ENCODE measurements at places on chromosomes 16 and 17.

DNA sequence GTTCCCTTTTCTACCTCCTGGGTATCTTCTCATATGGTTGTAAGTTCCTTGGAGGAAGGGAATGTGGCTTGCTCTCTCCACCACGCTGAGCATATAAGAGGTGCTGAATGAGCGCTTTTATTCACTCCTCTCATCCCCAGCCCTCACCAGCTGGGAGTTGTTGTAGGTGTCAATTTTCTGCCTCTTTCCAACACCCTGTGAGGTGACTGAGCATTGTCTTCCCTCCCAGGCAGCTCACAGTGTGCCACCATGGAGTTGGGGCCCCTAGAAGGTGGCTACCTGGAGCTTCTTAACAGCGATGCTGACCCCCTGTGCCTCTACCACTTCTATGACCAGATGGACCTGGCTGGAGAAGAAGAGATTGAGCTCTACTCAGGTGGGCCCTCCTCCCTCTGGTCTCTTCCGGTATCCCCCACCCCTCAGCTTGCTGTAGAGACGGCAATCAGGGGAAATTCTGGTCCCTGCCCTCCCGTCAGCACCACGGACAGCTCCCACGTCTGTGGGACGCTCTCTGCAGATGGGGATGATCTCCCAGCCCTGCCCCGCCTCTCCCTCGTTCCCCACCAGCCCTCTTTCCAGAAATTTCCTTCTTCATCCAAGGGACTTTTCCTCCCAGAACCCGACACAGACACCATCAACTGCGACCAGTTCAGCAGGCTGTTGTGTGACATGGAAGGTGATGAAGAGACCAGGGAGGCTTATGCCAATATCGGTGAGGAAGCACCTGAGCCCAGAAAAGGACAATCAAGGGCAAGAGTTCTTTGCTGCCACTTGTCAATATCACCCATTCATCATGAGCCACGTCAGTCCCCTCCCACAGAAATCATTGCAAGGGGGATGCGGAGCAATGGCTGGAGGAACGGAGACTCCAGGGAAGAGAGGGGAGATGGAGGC lies 18.3 kb downstream of the CIITA start:
- peak; percentile 62 for DNase-seq

DNA sequence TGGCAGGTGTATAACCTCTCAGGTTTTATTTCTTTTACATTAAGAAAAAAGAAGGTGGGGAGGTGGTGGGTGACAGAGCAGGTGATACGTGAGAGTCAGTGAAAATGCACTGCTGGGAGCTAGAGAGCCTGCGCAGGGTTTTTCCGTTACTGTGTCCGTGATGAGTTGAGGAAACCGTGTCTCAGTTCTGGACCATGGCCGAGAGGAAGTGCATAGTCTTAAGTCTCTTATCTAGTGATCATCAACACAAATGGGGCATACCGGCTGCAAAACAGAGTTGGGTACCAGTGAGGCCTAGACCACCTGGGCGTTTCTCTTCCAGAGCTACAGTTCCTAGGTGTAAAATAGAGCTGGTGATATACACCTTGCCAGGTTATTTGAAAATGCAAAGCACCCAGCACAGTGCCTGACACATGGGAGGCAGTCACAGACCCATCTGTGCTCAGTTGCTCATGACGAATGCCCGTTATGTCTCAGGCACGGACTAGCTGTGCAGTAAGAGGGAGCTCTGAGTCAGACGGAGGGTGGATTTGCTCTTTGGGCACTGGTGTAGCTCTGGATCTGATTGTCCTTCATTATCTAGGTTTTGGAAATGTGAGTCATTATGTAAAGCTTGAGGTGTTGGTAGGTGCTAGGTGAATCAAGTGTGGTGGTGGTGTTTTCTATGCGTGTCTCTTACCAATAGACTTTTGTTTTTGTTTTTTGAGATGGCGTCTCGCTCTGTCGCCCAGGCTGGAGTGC lies 60.9 kb downstream of the RPTOR start:
- peak; percentile 81 for DNase-seq

GRCh38 chr16:77383606-77384187 lies 51.1 kb downstream of the ADAMTS18 start:
- DNase-seq: no peak

DNA sequence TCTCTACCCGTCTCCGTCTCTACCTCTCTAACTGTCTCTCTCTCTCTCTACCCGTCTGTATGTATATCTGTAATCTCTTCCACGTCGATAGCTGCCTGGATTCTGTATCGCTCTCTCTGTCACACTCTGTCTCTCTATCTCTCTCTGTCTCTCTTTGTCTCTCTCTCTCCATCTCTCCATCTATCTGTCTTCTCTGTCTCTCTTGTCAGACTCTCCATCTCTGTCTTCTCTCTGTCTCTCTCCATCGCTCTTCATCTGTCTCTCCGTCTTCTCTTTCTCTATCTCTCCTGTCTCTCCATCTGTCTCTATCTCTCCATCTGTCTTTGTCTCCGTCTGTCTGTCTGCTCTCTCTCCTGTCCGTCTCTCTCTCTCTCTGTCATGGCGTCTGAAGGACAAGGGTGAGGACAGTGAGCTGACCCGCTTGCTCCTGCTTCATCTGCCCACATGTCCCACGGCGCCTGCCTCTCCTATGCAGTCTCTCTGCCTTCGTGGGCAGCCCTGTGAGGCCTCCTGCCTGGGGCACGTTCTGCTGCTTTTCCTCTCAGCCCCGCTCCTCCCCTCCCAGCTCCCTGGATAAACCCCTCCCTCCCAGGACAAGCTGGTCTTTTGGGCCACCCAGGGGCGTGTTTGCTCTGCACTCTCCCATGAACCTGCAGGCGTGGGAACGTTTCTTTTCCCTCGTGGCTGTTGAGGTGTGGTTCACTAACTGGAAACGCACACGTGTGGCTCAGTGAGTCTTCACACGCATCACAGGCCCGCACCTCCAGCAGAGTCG lies 18.9 kb downstream of the ACSF3 start:
- no peak for DNase-seq

DNA sequence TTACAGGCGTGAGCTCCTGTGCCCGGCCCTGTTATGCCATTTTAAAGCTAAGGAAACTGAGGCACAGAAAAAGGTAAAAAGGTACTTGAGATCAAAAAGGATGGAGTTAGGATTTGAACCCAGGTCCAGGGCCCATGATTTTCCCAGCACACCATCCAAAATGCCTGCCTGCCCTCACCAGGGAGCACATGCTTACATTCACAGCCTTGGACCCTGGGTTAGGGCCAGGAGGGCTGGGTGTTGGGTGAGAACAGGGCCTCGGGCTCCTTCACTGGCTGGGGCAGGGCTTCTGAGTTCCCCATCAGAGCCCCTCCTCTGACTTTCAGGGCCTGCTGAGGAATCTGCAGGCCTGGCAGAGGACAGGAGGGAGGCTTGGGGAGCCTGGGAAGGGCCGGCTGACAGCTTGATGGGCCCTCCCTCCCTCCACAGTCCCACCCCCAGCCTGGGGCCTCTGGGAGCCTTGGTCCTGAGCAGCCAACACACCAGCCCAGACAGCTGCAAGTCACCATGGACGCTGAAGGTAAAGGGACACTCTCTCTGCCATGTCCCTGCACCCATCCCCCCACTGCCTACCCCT lies at the start of gene QPRT:
QPRT (plus strand) TSS at position 490 of the 577 bp plus-strand sequence; CDS start at position 508, 18 bp downstream.
- no peak for DNase-seq

GRCh38 chr17:72898725-72899124 lies 193.8 kb downstream of the SLC39A11 start:
- no peak for DNase-seq
